Esophagus muscularis mucosa (tissue), 4 donors: ENCODE measurements at places on chromosomes 16 and 17. TPM values are rescaled to one million over a fixed set of nuclear protein-coding genes. Genes with fewer than 3 reads are reported as not detected.
A peak's percentile ranks its signal among the peaks of the same experiment; 100 is the strongest.

- DNase-seq = no peak
Measured at GRCh38 chr17:1108478-1108764, 71.4 kb downstream of the ABR start.

- no peak for DNase-seq
Measured at GRCh38 chr17:49842846-49843245, 5.0 kb downstream of the TAC4 start.

DNA sequence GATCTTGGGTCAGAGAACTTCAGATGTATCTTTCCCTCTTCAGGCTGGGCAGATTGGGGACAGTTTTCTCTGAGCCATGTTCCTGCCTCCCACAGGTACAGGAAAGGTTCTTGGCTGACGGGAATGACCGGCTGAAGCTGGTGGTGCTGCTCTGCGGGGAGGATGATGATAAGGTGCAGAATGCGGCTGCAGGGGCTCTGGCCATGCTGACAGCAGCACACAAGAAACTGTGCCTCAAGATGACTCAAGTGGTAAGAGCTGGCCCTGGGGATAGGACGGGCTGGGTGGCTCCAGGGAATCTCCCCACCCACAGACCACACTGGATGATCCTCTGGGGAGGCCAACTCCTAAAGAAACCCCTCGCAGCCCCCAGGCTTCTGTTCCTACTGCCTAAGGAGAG, 10.9 kb downstream of the SLC35G3 start:
- no peak for DNase-seq

IL32 gene
- 13.7 TPM for total RNA-seq

- no peak for DNase-seq
Measured at GRCh38 chr16:74078511-74079231, 217.9 kb upstream of the PSMD7 start.

GRCh38 chr17:38861399-38861843, 7.9 kb upstream of the RPL23 start:
- no peak for DNase-seq

GRCh38 chr17:8067806-8068205, 19.7 kb downstream of the ALOX12B start:
- DNase-seq = no peak

ATF7IP2 gene
- total RNA-seq = 8.0 TPM

GRCh38 chr17:17726458-17727060, 45.3 kb downstream of the RAI1 start:
- DNase-seq = no peak

- peak; percentile 84 for DNase-seq
Measured at GRCh38 chr16:72131036-72131435, 37.4 kb downstream of the DHX38 start.

NLRC3 gene
- total RNA-seq = 0.91 TPM

MAPT gene
- 8.0 TPM for total RNA-seq

- DNase-seq = no peak
Measured at GRCh38 chr17:9237661-9238301, 216.5 kb downstream of the NTN1 start.

ESRP2 gene
- total RNA-seq = 0.17 TPM

TNFRSF17 gene
- not detected for total RNA-seq

GRCh38 chr16:85731179-85731578, 19.7 kb downstream of the C16orf74 start:
- DNase-seq = no peak

GRCh38 chr17:70205401-70205800, 36.1 kb downstream of the KCNJ2 start:
- DNase-seq = no peak

- no peak for DNase-seq
Measured at GRCh38 chr17:75878174-75878998, at the start of gene TRIM47. TSS of gene TRIM47 (minus strand) at chr17:75878581. CDS start at chr17:75878548, 33 bp downstream.

TPSD1 gene
- total RNA-seq = 1.7 TPM

DNA sequence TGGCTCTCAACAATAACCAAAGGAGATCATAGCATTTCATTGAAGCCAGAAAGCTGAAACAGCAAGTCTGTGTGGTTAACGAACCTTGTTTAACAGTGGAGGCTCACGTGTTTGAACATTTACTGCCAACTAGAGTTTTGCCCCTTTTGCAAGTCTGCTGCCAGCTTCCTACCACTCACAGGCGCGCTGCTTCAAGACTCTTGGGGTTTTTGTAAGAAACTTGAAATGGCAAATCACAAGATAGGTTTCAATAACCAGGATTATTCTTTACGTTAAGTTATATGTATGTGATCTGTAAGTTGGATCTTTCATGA, 1.2 kb downstream of the SNTB2 start:
- no peak for DNase-seq

LRRC75A gene
- 0.83 TPM for total RNA-seq

SNTB2 gene
- 36.1 TPM for total RNA-seq

WSCD1 gene
- total RNA-seq = 1.7 TPM

DNA sequence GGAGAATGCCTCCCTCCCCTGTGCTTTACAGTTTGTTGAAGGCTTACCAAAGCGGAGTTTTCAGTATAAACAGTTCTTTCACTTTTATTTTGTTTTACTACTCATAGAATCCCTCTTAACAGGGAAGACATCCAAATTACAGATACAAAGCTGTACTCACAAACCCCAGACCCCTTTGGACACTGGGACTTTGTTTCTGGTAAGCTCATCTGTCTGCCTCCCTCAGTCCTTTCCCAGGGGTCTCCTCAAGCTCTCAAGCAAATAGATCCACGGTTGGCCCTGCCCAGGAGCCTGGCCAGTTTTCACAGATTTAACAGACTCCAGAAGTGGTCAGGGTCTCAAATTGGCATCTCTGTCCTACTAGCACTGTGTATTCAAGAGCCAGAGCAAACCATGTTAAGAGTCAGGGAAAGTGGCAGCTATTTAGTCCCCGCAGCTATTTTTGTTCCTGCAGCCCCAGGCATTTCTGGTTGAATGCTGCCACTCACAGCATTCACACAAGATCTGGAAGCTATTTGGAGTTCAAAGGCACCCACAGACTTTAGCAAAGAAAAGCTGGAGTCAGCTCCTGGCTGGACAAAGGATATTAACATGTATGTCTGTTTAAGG, 54.2 kb downstream of the TMEM100 start:
- DNase-seq = no peak

- DNase-seq = peak; percentile 94
Measured at GRCh38 chr17:3892095-3892998, 506 bp downstream of the CAMKK1 start.

DNA sequence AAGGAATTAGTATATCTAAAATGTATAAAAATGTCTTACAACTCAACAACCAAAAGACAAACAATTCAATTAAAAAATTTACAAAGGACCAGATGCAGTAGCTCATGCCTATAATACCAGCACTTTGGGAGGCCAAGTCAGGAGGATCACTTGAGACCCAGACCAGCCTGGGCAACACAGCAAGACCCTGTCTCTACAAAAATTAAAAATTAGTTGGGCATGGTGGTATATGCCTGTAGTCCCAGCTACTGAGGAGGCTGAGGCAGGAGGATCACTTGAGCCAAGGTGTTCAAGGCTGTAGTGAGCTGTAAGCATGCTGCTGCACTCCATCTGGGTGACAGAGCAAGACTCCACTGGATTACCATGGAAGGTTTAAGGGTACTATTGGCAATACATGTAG, 33.8 kb downstream of the ZNRF1 start:
- no peak for DNase-seq

TMEM98 gene
- 73.4 TPM for total RNA-seq

DNA sequence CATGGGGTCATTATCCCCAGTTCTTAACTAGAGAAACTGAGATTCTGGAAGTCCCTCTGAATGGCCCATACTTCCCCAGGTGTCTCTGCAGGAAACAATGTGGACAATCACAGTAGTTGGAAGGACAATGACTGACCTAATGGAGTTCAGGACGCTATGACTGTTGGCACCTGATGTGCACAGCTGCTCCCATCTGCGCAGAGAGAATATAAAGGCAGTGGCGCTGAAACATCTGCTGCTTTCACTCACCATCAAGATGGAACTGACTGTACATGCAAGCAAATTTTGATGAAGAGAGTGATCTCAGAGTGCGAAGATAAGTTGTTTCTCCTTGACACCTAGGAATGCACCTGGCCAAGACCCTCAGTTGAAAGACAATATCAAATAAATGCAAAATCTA, 395.7 kb upstream of the ASIC2 start:
- no peak for DNase-seq

NPIPB12 gene
- 16.0 TPM for total RNA-seq

FOXN1 gene
- total RNA-seq = not detected

DNA sequence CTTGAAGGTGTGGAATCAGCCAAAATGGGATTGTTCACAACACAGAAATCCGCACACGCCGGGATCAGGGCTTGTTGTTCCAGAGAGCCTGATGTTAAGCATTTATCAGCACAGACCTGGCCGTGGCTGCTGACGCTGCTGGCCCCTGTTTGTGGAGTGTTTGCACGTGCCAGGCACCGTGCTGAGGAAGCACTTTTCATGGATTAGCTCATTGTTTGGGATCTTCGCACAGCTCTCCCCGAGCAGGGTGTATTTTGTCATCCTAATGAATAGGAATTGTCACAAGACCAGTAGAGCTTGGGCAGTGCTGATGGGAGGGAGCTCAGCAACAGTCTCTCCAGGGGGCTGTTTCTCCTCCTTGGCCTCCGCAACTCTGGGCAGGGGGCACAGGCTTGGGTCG, 160.4 kb upstream of the PLCG2 start:
- no peak for DNase-seq

GRCh38 chr16:74739275-74739674, 35.3 kb downstream of the FA2H start:
- no peak for DNase-seq

DNA sequence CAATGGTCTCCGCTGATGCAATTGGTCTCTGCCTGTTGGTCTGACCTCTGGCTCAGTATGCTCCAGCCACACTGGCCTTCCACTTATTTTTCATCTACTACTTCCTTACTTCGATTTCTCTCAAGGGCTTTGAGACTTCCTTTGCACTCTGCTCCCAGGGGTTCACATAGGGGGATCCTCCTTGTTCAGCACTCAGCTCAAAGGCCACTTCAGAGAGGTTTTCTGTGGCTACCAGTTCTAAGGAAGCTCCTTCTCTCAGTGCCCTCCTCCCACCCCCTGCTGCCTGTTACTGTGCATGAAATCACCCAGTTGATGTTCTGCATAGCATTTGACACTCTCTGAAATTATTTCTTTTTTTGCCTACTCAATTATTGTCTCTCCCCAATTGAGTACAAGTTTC, 476.4 kb downstream of the HS3ST3B1 start:
- peak; percentile 53 for DNase-seq

DNA sequence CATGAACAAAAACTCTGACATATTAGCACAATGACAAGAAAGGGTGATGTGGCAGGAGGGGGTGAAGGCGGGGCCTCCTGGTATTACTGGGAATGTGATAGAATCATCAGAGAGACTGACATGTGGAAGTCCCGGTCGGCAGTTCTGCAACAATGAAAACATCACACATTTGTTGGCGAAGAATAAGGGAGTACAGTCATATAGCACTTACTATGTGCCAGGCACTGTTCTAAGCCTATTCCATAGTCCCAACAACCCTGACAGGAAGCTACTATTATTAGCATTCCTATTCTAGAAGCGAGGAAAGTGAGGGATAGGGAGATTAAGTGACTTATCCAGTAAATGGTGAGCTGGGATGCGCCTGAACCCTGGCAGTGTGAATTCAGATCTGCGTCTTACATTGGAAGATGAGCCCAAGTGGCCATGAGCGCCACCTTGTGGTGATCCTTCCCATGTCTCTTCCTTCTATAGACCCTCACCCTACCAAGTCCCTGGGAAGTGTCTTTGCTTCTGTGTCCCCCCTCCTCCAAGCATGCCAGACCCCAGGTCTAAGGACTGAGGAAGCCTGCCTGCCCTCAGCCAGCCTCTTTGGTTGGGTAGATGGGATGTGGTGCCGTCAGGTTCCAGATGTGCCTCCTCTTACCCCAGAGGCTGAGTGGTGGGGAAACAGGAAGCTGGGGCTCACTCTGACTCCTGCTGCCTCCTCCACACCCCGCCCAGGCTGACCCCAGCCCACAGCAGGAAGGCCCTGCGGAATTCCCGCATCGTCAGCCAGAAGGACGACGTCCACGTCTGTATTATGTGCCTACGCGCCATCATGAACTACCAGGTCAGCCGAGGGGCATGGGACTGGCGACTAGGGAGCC, 14.0 kb downstream of the FMNL1 start:
- peak; percentile 95 for DNase-seq

DNA sequence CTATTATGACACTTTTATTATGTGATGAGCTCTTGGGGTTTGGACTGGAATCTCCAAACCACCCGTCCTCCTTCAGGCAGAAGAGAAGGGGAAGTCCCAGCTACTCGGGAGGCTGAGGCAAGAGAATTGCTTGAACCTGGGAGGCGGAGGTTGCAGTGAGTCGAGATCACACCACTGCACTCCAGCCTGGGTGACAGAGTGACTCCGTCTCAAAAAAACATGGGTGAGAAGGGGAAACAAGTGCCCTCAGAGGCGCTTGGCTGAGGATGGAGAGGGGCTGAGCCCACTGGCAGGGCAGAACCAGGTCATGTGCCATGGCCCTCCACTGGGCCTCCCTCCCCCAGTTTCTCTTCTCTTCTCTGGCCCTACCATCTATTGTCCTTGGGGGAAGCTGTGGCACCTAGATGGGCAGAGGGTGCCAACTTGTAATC, 120.9 kb upstream of the SMURF2 start:
- no peak for DNase-seq

GRCh38 chr16:239948-240277, 5.3 kb downstream of the FAM234A start:
- DNase-seq = no peak

DNA sequence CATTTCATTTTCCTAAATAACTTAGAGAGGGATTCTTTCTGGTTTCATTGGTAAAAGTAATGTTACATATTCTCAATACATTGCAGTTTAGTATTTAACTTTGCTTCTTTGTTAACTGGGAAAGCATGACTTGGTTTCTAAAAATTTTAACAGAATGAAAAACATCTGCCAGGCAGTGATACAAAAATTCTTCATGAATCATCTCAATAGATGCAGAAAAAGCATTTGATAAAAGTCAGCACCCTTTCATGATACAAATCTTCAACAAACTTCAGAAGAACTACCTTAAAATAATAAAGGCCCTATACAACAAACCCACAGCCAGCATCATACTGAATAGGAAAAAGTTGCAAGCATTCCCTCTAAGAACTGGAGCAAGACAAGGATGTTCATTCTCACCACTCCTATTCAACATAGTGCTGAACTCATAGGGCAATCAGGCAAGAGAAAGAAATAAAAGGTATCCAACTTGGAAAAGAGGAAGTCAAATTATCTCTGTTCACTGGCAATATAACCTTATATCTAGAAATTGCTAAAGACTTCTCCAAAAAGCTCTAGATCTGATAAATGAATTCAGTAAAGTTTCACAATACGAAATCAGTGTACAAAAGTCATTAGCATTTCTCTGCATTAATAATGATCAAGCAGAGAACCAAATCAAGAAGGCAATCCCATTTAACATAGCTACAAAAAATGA, 50.4 kb downstream of the SLFN5 start:
- no peak for DNase-seq

DNA sequence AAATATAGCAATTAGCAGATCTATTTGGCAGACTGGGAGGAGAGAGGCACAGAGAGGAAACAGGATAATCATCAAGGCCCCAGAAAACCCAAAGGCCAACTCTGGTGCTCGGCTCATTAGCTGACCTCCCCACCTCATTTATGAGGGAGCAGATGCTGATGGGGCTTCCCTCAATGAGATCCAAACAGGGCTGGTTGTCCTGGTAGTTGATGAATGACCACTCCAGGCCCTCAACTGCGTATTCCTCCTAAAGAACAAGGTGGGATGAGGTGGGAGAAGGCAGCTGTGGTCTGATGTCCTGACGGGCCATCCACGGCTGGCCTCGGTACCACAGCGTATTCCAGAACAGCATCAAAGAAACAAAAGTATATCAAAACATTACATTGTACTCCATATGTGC, 20.8 kb downstream of the ZNHIT3 start:
- DNase-seq = no peak
